HuH-7 (cell line): ENCODE measurements at places on chromosomes 12 and 14.

DNA sequence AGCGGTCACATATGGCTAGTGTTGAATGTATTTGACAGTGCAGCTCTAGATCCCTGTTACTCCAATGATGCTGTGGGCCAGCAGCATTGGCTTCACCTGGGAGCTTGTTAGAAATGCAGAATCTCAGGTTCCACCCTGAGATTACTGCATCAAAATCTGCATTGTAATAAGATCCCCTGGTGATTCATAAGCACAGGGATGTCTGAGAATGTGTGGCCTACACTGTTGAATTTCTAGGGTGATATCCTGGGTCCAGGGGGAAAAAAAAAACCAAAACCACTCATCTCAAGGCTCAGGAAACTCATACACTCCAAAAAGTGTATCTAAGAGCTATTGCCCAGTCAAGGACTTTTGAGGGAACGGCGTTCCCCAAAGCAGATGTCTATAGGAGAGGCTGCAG is 196.8 kb downstream of the PPM1H start:
- DNase-seq: no peak

DNA sequence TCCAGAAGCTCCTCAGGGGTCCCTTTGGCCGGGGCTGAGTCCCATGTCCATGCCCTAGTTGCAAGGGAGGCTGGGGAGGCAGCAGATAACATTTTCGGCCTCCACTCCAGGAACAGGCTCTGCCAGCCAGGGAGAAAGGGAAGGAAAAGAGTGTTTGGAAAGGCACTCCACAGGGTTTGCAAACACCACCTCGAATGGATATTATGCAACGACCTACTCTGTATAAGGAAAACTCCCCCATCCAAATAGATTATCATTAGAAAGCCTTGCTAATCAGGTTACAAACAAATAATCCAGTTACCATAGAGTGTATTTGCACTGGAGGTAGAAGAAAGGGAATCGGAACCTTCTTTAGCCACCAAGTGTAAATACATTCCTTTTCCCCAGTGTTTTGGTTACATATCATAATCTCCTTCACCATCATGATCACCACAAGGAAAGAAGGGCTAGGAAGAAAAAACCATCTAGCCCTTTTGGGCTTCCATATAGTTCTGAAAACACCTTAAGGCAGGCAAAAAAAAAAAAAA is 40.4 kb downstream of the TMCC3 start:
- DNase-seq: no peak

DNA sequence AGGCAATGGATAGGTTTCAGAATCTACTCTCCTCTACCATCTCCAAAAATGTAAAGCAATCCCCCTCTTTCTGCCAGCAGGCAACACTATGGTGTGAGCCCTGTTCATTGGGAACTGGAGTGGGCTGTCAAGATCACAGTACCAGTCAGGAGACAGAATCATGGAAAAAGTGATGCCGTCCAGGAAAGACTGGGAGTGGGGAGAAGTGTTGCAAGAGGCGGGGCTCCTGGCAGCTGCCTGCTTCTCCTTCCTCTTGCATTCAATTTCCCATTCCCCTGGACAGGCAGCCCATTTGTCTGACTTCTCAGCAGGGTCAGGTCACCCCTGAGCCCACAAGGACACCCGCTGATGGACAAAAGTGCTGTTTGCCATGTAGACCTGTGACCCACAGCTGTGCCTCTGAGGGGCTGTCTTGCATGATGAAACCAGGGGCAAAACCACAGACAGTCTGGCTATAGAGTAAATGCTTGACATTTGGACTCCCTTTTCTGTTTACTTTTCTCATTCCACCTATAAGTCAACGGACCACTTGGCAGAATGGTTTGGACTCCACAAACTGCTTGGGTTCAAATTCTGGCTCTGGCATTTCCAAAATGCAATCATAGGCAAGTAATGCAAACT is 30.1 kb upstream of the RPH3A start:
- DNase-seq: no peak

DNA sequence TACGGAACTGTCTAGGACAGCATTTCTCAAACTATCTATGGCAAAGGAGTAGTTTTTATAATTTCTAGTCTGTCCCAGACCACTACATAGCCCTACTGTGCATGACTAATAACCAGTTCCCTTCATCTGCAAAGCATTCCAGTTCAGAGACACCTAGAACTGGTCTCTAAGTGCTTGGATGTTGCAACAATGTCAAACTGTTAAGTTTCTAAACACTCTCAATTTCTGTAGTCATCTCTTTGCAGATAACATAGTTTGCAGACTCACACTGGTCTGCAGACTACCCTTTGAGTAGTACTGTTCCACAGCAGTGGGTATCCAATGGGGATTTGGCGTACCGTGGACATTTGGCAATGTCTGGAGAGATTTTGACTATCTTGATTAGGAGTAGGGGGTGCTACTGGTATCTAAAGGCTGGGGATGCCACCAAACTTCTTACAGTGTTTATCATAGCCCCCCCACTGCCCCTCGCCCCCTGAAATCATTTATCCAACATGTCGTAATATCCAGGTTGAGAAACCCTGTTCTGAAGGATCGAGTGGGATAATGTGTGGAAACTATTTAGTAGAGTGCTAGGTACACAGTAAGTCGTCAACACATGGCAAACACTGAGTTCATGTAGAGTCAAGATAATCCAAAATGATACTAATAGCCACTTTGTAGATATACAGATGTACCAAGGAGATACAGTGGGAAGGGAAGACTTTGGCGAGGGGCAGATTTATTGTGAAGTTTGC is 1.7 kb downstream of the C12orf76 start:
- no peak for DNase-seq

DNA sequence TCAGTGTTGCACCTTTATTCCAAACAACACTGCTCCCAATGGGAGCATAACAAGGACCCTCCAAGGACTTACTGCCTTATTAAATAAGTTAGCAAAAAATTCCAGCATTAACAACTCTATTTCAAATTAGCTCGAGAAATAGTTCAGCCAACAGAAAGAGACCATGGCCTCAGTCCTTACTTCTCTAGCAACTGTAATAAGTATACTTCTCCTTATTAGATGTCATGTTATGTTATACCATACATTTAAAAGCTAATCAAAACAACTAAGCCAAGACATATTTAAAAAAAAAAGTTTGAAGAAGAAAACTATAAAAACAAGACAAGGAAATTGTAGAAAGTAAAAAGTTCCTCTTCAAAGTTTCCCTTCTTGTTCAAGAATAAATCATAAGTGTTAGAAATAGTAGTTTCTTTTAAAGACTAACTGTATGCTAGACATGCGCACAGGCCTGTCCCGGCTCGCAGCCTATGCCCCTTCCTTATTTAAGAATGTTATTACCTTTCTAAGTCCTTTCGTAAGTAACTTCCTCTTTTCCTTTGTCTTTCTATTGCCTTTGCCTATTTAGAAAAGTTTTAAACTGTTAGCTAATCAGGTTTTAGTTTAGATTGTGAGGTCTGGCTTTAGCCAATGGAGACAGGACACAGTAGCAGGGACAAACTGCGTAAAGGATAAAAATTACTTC is 68.6 kb downstream of the RESF1 start:
- no peak for DNase-seq

GRCh38 chr12:14564336-14564959 is 3.2 kb downstream of the PLBD1 start:
- no peak for DNase-seq

GRCh38 chr12:57771236-57771872 is 551 bp downstream of the METTL1 start:
- peak; percentile 97 for DNase-seq

DNA sequence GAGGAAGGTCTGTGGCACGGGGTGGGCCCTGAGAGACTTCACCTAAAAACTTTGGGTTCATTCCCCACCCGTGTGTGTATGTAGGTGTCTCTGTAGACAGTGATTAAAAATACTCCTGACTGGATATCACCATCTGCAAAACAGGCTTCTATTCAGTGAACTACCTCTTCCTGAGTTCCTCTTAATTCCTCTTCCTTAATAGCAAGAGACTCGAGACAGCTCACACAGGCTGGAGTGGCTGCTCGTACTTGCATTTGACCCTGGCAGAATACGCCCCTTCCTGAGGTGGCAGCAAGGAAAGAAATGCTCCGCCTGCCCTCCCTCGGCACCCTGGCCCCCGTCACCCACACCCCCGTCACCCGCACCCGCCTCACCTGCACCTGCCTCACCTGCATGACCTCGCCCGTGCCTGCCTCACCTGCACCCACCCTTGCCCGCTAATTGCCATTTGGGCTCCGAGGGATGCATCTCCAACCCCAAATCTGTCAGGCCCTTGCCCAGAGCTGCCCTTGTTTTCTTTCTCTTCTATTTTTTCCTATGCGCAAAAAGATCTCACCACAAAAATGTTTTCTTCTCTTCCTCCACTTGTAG is 90.0 kb downstream of the FBXL14 start:
- no peak for DNase-seq

- no peak for DNase-seq
Observed at GRCh38 chr12:51377099-51377984, 13.9 kb downstream of the GALNT6 start.

DNA sequence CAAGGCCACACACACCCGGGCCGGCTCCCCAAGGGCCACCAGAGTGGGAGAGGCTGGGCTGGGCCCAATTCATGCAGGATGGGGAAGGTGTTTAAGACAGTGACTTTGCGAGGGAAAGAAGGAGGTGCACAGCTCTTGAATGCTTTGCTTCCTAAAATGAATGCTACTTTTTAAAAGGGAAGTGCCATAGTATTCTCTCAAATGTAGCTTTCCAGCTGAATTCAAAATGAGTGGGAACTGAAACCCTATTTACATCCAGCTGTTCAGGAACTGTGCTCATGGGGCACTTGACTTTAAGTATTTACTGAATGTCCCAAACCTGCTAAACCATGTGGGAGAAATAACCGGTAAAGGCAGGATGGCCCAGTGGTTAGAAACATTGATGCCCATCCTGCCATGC is 7.6 kb downstream of the ITPK1 start:
- no peak for DNase-seq

GRCh38 chr12:89230376-89231315 is 121.7 kb downstream of the DUSP6 start:
- DNase-seq: no peak

GRCh38 chr12:39815746-39816145 is 196.1 kb upstream of the ABCD2 start:
- DNase-seq: no peak

DNA sequence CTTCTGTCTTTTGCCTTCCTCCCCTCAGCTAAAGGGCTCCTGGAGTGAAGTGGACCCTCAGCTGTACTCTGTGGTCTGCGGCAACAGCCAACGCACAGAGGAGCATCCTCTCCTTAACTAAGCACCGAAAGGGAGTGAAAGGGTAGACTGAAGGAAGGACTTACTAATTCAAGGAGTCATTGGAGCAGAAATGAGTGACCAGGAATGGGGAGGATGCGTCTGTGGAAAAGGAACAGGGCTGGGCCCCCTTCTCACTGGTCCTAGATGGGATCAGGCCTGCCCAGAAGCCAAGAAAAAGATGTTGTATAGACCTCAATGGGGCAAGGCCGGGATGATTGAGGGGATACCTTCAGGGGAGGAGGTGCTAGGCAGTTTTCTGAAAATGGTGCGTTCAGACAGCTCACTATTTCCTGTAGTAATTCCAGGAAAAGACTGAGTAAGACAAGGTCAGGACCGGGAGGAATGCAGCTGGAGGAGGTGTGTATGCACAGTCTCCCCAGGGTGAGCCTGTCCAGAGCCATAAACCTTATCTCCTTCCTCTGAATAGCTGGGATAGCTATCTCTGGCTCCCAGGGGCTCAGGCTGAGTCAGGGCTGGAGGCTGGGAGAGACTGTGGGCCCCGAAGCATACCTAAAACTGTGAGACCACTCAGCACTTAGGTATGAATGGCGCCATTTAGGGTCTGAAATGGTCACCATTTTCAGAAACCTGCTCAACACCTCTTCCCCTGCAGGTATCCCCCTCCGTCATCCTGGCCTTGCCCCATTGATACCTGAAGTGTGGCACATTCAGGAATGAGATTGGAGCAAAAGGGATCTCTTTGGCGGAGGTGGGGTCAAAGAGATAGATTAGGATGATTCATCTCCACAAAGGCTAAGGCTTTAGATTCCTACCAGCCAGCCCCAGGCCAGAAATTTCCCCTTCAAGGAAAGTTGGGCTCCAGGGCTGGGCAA is 20.2 kb upstream of the KRT8 start:
- peak; percentile 66 for DNase-seq

GRCh38 chr12:76277480-76277879 is 70.7 kb downstream of the BBS10 start:
- no peak for DNase-seq

DNA sequence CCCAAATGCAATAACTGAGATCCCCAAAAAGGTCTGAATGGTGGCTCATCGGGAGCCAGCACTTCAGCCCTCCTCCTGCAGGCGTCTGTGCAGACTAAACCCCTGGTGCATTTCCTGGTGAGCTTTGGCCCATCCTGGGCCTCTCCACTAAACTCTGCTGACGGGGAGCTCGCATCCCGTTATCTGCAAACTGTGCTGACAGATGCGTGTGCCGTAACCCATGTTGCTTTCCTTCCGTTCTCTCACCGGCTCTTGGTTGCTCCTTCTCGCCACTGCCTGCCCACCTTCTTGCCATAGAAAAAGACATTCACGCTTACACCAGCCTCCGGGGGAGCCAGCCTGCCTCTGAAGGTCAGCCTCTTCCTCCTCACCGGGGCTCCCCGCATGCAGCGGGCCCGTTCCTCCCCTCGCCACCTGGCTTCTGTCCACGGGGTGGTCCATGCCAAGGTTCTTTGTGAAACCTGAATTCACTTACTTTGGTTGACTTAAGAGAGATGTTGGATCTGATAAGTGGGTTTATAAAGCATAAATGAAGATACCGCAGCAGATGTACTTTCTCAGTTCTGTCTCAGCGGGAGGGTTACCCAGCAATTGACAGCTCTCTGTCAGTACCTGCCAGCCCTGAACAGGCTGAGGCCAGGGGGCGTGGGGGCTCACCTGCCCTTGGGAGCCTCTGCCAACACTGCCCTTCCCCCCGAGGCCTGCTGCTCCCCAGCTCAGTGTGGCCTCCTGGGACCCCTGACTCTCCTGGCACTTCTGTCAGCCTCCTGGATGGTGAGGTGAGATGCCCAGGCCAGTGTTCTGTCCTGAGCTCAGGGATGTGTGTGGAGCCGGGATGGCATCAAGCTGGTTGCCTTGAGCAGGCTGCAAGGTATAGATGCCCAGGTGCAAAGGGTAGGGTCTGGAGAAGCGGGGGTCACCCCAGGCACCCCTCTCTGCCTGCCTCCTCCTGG is 14.2 kb downstream of the ZFYVE21 start:
- DNase-seq: no peak

DNA sequence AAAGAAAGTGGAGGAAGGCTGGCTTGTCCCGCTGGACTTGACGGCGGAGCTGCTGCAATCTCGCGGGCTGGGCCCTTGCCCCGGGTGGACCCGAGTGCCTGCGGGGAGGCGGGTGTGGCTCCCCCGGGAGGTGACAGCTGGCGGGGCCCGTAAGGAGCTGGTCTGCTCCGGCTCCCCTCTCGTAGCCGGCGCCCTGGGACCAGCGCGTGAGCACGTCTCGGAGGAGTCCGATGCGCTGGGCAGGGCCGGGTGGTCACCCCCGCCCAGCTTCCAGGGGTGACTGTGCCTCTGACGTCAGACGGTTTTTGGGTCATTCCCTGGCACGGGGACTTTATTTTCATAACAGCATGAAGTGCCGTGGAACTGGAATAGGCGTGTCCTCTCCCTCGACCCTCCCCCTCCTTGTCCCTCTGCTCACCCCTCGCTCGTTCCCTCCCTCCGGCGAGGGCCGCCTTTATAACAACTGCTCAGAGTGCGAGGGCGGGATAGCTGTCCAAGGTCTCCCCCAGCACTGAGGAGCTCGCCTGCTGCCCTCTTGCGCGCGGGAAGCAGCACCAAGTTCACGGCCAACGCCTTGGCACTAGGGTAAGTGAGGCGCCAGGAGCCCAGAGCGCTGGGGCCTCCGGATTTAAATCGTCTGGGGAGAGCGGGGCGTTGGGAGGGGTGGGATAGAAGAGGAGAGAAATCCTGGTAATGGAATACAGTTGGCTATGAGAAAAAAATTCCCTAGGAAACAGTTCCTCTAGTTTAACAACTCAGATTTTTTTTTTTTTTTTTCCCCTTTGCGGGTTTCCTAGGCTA is at the start of gene GPRC5A:
GPRC5A (plus strand) TSS at position 483 of the 801 bp plus-strand sequence. CDS start 16,688 bp downstream, outside the sequence.
- peak; percentile 54 for DNase-seq
